Activated T-helper 1 cell treated with anti-CD3 and anti-CD28 coated beads, Interleukin-2, amount 50 U/mL, for 16 hours (primary cell): ENCODE measurements at places on chromosomes 5 and 9.

DNA sequence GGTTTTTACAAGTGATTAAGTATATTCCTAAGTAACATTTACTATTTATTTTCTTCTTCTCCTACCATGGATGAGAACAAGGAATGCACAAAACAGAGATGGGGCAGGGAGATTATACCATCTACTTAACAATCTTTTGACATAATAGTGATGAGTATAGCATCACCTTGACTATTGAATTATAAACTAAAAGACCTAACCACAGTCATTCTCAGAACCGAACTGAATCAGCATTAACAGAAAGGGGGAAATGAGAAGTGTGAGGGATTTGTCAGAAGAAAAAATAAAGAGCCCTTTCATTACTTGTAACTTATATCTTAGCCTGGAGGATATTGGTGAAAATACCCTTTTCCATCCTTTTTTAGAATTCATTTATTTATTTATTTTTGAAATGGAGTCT, 21.9 kb downstream of the OR2Y1 start:
- DNase-seq, result no peak

GRCh38 chr9:87567001-87567400, 69.3 kb downstream of the DAPK1 start:
- no peak for DNase-seq

GRCh38 chr5:180119031-180119902, 47.7 kb upstream of the RNF130 start:
- no peak for DNase-seq

- no peak for DNase-seq
These were observed 160.0 kb downstream of the RMI1 start for GRCh38 chr9:84140535-84141101.

- DNase-seq, result no peak
These were observed 424.5 kb downstream of the DMAC1 start for GRCh38 chr9:7375013-7375511.
